ENCODE measurements at places on chromosomes 12 and 14.

- no peak for DNase-seq
These were observed 20.9 kb downstream of the SLCO1C1 start for GRCh38 chr12:20716037-20716436.

- DNase-seq = no peak
These were observed 1.8 kb downstream of the KCNA1 start for GRCh38 chr12:4911316-4911994.

DNA sequence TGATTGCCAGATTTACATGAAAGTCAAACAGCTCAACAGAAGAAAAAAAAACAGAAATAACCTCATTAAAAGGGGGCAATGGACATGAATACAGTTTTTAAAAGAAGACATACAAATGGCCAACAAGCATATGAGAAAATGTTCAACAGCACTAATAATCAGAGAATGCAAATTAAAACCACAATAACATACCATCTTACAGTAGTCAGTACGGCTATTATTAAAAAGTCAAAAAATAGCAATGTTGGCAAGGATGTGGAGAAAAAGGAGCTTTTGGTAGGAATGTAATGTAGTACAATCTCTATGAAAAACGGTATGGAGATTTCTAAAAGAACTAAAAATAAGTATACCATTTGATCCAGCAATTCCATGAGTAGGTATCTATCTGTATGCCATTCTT, 272.1 kb downstream of the CEP128 start:
- no peak for DNase-seq

DNA sequence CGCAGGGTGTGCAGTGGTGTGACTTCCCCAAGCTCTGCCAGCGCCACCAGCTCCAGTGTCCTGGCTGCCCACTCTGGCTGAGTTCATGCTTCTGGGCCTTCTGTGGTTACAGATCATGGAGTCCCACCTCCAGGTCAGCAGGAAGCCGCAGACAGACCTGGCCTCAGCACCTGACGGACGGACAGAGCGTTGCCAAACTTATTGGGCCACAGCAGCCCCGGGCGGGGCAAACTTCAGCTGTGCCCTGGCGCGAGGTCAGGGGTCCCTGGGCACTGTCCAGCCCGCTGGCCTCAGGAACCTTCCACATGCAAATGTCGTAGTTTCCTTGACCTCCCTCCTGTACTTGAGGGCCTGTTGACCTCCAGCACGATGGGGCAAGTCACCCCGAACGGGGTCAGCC, 11.2 kb downstream of the GPR132 start:
- DNase-seq = no peak

DNA sequence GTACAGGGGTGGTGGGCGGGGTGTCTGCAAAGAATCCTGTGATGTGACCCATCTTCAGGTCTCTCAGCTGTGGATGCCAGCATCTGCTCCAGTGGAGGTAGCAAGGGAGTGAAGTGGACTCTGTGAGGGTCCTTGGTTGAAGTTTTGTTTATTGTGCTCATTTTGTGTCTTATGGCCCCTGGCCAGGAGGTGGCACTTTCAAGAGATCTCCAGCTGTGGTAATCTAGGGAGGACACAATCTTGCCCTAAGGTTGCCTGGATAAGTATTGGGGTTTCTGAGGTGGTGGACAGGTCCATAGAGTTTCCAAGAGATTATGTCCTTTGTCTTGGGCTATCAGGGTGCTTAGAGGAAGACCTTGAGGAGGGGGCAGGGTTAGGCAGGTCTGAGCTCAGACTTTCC, 260.7 kb downstream of the CCDC59 start:
- DNase-seq = no peak

- DNase-seq = no peak
These were observed 112.5 kb downstream of the ETV6 start for GRCh38 chr12:11761869-11762567.

DNA sequence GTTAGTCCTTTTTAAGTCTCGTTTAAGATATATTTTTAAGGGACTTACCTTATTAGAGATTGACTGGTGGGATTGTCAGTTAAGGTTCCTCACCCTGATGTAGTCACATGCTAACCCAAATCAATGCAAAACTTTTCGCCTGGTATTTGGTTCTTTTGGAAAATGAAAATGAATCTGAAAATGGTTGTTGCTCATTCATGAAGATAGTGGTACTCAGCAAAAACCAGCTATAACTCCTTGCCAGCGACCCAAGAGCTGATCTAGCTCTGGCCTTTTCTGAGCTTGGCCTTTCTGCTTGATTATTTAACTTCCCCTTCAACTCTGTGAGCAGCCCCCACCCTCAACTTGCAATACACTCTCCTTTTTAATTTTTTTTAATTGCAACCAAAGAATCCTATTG, 85.0 kb upstream of the GTF2A1 start:
- DNase-seq = no peak

- DNase-seq = no peak
These were observed 45.4 kb downstream of the TMTC1 start for GRCh38 chr12:29738365-29738764.

DNA sequence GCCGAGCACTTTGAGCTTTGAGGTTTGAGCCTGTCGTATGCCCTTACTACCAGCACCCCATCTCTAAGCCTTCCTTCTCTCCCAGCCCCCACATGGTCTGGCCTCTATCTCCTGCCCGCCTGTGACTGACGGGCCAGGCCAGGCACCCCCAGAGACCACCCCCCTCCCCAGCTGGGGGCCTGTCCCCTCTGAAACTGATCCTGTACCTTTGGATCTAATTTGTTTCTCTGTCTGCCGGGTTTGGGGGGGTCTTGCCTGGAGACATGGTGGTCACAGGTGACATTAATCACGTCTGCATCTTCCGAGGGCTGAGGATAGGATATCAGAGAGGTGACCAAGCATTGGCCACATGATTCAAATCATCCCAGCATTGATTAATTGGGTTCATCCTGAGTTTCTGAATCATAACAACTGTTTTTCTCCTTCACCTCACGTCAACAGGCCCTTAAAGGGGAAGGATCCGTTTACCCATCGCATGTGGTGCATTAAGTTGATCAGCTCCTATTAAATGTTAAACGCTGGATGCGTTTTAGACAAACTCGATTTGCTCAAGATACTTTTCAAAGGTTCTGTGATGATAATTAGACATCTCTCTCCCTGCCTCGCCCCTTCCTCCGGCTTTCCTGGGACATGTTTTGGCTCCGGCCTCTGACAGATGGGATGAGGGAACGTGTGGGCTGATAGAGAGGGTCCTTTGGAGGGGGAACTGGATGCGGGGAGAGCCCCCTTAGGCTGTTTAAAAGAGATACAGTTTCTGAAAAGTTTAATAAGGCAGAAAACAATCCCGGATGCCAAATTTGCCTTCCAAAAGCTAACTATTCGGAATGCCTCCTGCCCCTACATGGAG, 63.3 kb upstream of the TBX3 start:
- DNase-seq = no peak

DNA sequence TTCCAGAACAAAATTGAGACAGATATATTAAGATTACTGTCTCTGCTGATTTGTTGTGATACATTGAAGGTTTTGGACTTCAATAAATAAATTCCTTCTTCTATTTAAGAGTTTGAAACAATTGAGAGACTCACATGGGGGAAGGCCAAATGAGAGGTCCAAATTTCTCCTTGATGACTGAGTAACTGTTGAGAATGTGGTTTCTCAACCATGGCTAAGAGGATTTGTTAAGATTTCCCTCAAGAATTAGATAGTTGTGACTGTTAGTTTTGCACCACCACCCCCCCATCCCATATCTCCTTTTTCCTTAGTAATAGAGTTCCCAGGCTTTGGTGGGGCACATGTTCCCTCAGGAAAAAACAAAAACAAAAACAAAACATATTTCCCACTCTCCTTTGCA, 47.7 kb upstream of the IGF1 start:
- DNase-seq = no peak

GRCh38 chr12:32196250-32197198, 89.9 kb downstream of the BICD1 start:
- no peak for DNase-seq

DNA sequence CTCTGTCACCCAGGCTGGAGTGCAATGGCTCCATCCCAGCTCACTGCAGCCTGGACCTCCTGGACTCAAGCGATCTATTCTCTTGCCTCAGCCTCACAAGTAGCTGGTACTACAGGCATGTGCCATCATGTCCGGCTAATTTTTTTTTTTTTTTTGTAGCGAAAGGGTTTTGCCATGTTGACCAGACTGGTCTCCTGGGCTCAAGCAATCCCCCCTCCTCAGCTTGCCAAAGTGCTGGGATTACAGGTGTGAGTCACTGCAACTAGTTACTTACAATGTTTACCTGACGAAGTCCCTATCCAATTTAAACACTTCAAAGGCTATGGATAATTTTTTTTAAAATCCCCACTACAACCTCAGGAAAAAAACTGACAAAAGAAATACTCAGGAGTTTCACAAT, 1.8 kb downstream of the KRR1 start:
- DNase-seq = no peak

GRCh38 chr14:64681796-64682710, 22.2 kb upstream of the PLEKHG3 start:
- no peak for DNase-seq

- no peak for DNase-seq
These were observed 10.9 kb upstream of the MYL2 start for GRCh38 chr12:110931315-110931728.
